Left lung (tissue), 14 donors: ENCODE measurements at places on chromosomes 13 and 19.

GRCh38 chr19:8575467-8575997, 1.7 kb downstream of the MYO1F start:
- DNase-seq = no peak

DNA sequence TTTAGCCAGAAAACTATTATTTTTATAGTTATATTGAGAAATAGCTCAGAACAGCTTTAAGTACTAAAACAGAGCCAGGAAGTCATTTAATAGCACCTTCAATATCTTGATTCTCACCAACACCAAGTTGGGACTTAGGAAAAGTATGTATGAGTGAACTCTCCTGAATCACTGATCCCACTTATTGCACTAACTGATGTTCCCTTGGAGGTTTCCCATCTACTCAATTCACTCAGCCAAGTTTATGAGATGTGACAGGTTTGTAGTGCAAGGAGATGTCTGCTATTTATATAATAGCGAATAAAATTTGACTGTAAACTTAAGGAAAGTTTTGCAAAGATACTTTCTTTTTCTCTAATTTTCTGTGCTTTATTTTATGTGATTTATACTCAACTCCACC, 1147.6 kb upstream of the PCDH20 start:
- no peak for DNase-seq

- DNase-seq = no peak
Measured at GRCh38 chr19:45348367-45349125, 8.0 kb downstream of the KLC3 start.

DNA sequence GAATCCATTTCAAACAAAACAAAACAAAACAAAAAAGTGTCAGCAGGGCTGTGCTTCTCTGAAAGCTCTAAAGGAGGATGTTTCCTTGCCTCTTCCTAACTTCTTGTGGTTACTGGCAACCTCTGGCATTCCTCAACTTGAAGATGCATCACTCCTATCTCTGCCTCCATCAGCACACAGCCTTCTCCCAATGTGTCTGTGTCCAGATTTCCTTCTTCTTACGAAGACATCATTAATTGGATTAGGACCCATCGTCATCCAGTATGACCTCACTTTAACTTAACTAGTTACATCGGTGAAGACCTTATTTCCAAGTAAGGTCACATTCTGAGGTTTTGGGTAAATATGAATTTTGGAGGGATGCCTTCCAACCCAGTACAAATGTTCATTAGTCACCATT, 33.8 kb upstream of the GTF2F2 start:
- DNase-seq = no peak

- no peak for DNase-seq
Measured at GRCh38 chr19:19480688-19481087, 34.7 kb downstream of the TSSK6 start.

DNA sequence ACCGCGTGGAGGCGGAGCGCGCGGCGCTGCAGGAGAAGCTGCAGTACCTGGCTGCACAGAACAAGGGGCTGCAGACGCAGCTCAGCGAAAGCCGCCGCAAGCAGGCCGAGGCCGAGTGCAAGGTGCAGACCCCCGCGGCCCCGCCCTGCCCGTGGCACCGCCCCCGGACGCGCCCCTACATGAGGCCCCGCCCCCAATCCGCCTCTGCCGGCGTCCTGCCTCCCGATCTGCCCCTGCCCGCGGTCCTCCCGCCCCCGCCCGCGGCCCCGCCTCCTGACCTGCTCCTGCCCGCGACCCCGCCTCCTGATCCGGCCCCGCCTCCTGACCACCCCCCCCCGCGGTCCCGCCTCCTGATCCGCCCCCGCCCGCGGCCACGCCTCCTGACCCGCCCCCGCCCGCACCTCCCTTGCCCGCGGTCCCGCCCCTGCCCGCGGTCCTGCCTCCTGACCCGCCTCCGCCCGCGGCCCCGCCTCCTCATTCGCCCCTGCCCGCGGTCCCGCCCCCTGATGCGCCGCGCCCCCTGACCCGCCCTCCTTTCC, 11.7 kb downstream of the PRR36 start:
- DNase-seq = peak; percentile 63

DNA sequence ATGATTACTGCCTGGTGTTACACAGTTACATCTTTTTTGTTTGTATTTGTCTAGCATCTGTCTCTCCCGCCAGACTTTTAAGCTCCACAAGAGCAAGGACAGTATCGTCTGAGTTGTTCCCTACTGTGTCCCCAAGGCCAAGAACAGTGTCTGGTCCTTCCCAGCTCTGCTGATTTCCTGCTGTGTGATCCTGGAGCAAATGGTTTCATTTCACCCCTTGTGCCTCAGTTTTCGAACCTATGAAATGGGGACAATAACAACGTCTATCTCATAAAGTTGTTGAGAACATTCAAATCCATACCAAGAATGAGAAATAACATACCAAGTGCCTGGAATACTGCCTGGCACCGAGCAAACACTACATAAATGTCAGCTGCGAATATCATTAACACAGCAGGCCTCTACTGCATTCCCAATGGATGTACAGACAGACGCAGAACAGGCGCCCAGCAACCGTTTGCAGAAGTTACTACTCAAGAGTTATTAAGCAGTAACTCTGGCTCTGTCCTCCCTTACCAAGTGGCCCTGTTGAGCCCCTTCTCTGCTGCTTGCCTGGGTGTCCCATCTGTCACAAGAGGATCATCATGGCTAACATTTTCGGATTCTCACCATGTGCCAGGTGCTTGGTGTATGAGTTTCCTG, 11.4 kb downstream of the XRCC1 start:
- no peak for DNase-seq

- no peak for DNase-seq
Measured at GRCh38 chr13:102779436-102780159, 6.0 kb upstream of the TEX30 start.

- DNase-seq = no peak
Measured at GRCh38 chr19:8355631-8356402, 8.1 kb upstream of the ANGPTL4 start.

DNA sequence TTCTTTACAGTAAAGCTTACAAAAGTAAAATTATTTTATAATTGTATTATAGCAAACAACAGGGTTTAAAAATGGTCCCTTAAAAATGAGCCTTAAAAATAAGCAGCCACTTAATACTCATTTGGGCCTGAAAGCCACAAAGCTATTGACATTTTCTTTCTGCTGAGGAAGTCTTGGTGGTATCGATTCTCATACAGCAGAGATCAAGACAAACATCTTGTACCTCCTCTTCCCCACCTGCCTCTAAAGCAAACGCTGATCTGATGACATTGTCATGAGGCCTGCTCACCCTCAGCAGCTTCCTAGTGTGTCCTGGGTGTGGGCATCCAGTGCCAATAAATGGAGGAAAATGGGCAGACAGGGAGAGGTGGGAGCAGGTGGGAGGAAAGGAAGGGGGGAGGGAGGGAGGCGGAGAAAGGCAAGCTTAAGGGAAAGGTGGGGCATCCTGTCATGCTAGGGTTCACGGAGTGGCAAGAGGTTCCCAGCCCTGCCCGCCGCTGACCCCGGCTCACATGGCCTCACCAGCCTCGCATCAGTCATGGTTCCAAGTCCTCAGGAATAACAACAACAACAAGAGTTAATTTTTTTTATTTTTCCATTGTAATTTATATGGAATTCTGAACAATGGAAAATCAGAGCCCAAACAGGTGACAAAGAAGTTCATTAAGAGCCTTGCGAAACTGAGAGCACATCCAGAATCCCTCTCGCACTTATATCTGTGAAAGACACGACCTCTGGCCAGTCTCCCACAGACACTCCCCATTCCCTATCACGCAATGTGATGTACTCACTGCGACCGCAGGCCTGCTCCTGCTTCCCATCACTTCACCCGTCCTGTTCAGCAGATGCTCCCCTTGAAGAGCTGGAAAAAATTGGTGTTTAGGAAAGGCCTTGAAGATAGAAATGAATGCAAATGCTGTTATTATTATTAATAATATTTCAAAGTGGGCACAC, 15.1 kb upstream of the ATP11A start:
- no peak for DNase-seq

DNA sequence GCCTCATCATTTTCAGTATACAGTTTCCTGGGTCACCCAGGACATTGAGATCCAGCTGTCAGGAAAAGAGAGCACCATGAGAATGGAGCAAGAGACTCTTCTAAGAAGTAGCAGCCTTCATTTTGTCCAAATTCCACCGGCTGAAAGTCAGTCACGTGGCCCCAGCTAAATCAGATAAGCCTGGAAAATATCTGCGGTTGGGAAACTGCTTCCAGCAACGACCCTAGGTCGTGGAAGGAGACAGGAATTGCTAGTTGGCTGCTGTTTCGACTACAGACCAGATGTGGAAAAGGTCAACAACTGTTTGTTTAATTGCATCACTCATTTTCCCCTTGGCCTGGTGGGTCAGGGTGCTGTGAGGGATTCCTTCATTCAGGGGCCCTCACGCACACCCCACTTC, 107.0 kb downstream of the ZNF536 start:
- peak; percentile 26 for DNase-seq

- DNase-seq = no peak
Measured at GRCh38 chr19:45218426-45218825, 26.8 kb downstream of the EXOC3L2 start.

GRCh38 chr19:6423499-6424194, 964 bp downstream of the KHSRP start:
- DNase-seq = peak; percentile 48

GRCh38 chr13:67277581-67277980, 47.4 kb upstream of the PCDH9 start:
- no peak for DNase-seq

DNA sequence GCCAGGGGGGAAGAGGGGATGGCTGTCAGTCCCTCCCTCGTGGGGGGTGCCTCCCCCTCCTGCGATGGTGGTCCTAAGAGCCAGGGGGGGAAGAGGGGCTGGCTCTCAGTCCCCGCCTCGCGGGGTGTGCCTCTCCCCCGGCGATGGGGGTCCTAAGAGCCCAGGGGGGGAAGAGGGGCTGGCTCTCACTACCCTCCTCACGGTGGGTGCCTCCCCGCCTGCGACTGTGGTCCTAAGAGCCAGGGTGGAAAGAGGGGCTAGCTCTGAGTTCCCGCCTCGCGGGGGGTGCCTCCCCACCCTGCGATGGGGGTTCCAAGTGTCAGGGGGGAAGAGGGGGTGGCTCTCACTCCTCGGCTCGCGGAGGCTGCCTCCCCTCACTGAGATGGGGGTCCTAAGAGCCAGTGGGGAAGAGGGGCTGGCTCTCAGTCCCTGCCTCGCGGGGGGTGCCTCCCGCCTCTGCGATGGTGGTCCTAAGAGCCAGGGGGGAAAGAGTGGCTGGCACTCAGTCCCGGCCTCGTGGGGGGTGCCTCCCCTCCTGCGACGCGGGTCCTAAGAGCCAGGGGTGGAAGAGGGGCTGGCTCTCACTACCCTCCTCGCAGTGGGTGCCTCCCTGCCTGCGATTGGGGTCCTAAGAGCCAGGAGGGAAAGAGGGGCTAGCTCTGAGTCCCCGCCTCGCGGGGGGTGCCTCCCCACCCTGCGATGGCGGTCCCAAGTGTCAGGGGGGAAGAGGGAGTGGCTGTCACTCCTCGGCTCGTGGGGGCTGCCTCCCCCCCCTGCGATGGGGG, 2325.6 kb upstream of the PCDH20 start:
- DNase-seq = no peak

DNA sequence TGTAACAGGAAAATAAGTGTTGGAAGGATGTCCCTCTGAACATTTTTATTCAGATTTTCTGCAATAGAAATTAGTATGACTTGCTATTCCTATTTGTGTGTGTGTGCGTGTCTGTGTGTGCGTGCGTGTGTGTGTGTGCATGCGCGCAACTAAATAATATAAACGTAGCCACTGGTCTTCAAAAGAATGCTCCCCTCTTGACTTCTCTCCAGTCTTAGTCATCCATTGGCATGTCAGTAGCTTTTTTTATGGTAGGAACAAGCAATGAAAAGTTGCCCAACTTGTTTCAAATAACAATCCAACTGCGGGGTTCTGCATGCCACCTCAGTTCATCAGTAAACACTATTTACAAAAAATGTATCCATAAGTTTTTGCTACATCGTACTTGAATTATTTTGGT, 249.6 kb downstream of the GPC6 start:
- no peak for DNase-seq

DNA sequence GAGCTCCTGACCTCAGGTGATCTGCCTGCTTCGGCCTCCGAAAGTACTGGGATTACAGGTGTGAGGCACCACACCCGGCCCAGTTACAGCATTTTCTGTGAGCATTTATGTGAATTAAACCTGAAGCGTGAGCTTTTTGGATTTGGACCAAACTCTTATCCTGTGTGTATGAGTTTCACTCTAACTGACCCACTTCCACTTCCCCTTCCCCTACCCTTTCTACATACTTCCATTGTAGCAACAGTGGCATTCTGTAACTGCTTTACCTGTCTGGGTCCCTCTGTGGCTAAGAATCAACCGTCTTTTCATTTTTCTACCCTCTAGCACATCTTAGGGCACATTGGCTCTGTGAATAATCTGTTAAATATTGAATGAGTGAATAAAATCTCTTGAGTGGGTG, 16.2 kb downstream of the FRY start:
- no peak for DNase-seq

DNA sequence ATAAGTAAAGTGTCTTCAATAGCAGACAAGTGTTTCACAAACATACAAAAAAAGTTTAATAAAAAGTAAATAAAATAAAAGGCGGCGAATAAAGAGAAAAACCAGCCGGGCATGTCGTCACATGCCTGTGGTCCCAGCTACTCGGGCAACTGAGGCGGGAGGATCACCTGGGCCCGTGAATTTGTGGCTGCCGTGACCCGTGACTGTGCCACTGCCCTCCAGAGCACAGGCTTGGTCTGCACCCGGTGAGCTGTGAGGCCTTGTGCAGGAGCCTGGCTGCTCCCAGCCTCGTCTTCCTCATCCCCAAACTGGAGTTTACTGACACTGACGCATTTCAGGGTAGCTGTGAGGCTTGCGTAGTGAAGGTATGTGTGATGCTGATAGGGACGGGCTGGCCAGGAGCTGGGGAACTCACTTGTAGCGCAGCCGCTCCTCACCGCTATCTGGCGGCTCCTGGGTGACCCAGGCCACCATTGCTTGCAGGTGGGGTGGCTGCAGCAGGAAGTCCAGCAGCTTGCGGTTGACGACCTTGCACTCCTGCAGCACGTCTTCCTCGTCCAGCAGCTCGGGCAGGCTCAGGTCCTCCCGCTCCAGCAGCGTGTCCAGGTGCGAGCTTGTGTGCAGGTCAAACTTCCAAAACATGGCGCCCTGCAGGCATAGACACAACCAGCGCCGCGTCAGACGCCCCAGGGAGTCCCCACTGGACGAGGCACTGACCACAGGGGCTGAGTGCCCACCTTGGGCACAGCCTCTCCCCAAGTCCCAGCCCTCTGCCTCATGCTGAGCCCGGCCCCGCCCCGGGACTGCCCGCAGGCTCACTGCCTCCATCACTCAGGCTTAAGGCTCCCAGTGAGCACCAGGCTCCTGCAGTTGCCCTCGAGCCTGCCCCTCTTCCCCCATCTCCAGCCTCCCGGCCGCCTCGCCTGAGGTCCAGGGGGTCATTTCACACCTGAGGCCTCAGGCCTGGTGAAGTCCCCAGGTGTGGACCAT, 12.1 kb downstream of the PPP6R1 start:
- no peak for DNase-seq

DNA sequence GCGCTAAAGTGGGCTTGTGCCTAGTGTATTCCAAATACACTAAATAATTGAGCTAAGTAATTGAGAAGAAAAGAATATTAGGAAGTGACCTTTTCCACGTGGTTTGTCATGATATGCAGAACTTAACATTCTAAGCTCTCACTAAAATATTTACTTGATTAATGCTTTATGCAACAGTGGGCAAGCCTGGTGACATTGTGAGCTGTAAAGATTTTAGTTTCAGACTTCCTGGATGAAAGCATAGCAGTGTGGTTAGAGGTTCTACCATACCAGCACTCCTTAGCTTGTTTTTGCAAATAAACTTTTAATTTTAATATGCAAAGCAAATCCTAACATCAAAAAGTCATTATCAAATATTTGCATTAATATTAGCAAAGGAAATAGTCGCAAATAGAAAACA, 1065.1 kb upstream of the SPRY2 start:
- no peak for DNase-seq

- peak; percentile 58 for DNase-seq
Measured at GRCh38 chr13:113526466-113527220, 36.1 kb upstream of the DCUN1D2 start.
